Activated CD8-positive, alpha-beta memory T cell treated with anti-CD3 and anti-CD28 coated beads, Interleukin-2, amount 50 U/mL, for 48 hours (primary cell): ENCODE measurements at places on chromosomes 3 and 15.
A peak's percentile ranks its signal among the peaks of the same experiment; 100 is the strongest.

DNA sequence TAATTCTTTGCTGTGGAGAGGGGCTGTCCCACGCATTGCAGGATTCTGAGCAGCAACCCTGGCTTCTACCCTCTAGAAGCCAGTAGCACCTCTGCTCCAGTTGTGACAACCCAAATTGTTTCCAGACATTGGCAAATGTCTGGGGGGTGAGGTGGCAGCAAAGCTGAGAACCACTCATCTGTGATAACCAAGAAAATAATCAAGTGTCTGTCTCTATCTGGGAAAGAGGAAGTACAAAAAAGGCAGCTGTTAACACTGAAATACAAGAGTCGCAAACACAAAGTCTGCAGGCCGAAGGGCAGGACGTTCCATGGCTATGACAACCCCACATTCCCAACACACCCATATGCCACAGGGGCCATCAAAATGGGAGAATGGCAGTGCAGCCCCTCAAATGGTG, 42.2 kb upstream of the GNB5 start:
- DNase-seq, result no peak

DNA sequence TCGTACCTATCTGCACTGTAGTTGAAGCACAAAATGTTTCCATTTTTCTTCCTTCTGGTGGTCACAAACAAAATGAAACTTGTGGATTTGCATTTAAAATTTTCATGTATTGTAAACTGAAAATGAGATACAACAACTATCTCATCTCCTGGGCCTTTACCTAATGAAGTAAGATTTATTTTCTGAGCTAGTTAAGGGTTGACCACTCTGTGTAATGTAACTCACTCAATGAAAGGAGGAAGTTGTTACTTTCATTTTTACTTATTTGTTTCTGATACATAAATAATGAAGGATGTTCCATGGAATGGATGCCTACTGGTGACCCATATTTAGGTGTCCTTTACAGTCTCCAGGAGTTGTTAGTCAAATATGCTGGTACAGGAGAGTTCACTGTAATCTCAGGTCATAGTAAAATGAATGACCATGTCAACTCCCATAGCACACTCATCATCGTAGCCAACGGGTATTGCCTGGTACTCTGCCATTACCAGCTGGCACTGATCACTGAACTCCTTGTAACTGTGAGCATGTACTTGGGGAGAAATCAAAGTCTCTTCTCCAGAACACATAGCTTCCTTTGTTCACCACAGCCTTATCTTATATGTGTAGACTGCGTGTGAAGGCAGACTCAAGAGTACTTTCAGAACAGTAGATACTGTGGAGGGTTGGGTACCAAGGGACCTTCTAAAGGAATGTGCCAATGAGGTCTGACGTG, 474.2 kb upstream of the ROBO2 start:
- no peak for DNase-seq

DNA sequence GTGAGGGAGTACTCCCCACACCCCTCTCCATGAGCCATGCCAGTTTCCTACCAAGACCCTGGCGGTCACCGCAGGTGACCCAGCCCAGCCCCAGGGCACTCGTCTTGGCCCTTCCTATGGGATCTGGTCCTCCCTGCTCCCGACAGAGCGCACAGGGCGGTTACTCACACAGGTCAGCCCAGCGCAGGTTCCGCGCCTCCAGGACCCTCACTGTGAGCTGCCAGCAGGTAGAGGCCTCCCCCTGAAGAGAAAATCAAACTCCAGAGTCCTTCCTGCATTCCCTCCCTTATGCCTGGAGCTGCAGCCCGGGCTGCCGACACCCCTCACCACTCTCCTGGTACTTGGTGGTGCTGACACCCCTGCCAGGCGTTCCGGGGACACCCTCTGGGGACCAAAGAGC, 6.9 kb downstream of the PLA2G4D start:
- no peak for DNase-seq

DNA sequence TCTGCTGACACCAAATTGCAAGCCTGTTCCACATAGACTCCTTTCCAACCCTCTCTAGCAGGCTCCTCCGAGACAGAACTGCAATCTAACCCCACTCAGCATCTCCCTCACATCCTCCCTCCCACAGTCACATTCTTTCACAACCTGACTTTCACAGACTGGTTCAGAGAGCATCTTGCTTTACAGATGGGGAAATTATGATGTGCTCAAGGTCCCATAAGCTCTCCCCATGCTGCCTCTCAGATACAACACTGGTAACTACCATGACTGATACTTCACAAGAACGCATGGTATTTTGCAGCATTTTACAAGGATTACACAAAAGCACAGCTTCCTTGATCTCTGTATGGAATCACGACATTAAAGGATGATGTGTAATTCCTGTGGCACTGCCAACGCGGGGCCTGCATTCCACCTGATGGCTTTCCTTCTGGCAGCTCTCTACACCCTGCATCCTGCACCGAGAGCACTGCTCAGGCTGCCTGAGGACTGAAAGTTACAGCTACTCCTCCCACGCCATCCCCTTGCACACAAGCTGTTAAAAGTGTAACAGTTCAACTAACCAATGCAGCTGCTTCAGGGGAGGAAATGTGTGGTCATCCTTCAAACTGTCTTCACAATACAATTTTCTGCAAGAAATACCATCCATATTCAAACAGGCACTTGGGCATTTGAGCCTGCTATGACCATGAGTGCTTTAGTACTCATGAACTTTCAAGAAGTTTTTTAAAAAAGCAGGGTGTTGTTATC, 27.6 kb downstream of the TBC1D2B start:
- DNase-seq, result peak; percentile 75

GRCh38 chr3:114727373-114727772, 419.7 kb downstream of the ZBTB20 start:
- no peak for DNase-seq

DNA sequence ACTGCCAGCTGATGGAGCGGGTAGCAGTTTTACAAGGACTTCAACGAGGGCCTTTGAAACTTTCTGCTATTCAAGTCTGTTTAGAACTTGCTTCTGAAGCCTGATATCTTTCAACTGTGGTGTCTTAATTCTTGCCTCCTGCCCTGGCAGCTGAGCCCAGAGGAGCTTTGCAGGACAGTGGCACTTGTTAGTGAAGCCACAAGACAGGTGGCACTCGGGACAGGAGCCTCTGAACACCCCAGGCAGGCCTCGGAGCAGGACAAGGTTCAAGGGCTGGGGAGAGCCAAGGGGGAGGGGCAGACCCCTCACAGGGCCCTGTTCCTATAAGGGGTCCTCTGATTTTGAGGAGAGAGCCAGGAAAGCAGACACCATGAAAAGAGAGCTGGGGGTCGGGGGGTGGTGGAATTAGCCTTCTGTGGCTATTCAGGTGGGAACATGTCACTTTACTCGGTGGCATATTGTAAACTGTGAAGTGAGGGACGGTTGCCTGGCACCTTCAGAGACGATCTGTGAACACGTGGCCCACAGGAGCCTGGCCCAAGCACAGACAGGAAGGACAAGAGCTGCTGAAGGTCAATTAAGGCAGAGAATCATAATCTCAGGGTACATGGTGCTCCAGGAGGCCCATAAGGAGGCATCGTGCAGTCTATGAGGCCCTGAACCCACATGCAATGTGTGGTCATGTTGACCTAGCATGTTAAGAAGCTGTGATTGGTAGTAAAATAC, 30.1 kb upstream of the KY start:
- no peak for DNase-seq

GRCh38 chr15:88004399-88004798, 252.1 kb downstream of the NTRK3 start:
- DNase-seq, result no peak

- no peak for DNase-seq
These were observed 55.2 kb downstream of the IQSEC1 start for GRCh38 chr3:13018043-13018451.

DNA sequence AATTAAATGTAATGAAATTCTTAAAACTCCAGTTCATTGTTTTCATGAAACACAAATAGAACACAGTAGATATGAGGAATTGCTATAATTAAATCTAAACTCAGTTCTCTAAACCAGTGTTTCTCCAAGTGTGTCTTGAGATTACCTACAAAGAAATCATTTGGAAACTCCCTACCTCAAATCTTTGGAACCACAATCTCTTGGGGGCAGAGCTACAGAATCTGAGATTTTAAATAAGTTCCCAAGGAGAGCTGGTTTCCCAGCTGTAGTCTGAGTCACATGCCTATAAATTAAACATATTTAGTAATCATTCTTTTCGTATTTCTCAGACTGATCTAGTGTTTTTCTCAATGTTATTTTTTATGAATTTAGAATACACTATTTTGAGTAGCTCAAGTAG, 17.0 kb upstream of the ACTC1 start:
- no peak for DNase-seq

- no peak for DNase-seq
These were observed 200.5 kb upstream of the LRTM1 start for GRCh38 chr3:55128225-55128823.
